ENCODE measurements at places on chromosomes 11 and 22.

GRCh38 chr11:76602431-76602861, 68.1 kb downstream of the LRRC32 start:
- peak; percentile 38 for DNase-seq

- no peak for DNase-seq
These were observed 564 bp downstream of the LRRC51 start for GRCh38 chr11:72081184-72081644.

GRCh38 chr11:65899356-65900124, 648 bp downstream of the FOSL1 start:
- DNase-seq: peak; percentile 82

DNA sequence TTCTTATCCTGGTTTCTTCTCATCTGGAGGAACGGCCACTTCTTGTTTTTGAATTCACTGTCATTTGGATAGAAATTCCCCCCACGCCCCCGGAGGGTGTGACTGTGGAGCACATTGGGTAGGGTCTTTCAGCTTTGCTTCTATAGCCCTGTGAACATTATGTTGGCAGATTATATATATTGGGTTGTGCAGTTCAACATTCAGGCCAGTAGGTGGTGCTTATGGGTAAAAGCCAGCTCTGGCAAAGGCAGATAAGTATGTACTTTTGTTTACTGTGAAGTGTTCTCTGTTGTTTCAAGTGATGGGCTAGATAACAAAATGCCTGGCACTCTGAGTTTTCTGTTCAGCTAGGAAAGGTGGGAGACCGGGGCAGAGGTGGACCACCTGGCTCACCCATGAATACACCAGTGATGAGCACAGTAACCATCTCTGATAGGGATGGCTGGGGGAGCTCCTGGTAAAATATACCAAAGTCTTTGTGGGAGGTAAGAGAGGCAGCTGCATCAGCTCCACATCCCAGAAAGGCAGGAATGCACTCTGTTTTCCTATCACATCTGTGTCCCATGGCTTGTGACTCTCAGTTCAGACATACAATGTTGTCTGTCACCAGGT, 1348.2 kb upstream of the RAG2 start:
- peak; percentile 84 for DNase-seq

DNA sequence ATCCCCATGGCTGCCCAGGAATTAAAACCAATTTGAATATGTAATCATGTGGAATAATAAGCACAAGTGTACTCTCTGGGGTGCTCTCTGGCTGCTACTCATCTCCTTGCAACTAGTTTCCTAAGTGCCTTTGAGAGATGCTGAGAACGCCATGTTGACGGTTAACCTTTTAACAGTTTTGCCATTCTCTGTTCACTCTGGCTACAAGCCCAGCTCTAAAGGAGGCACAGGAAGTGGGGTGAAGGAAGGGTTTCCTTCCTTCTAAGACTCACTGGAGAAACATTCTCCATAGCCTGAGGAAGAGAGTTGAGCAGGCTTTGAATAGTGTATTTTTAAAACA, 122.0 kb upstream of the ZC3H12C start:
- DNase-seq: no peak

Measured in endodermal cell (in vitro differentiated cells).